ENCODE measurements at places on chromosomes 5 and 9.

GRCh38 chr5:68740226-68740910, 353.4 kb upstream of the SLC30A5 start:
- no peak for DNase-seq

DNA sequence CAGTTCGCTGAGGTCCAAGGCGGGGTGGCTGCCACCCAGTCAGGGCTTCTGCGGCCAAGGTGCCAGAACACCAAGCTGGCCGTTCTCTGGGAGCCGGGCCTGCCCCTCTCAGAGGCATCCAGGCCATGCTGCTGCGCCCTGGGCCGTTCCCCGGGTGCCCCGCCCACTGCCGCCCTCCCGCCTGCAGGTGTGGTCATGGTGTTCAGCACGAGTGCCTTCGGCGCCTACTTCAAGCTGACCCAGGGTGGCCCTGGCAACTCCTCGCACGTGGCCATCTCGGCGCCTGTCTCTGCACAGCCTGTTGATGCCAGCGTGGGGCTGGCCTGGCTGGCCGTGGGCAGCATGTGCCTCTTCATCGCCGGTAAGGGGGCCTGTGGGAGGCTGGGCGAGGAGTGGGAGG, 7.7 kb downstream of the SLC2A8 start:
- DNase-seq: no peak

DNA sequence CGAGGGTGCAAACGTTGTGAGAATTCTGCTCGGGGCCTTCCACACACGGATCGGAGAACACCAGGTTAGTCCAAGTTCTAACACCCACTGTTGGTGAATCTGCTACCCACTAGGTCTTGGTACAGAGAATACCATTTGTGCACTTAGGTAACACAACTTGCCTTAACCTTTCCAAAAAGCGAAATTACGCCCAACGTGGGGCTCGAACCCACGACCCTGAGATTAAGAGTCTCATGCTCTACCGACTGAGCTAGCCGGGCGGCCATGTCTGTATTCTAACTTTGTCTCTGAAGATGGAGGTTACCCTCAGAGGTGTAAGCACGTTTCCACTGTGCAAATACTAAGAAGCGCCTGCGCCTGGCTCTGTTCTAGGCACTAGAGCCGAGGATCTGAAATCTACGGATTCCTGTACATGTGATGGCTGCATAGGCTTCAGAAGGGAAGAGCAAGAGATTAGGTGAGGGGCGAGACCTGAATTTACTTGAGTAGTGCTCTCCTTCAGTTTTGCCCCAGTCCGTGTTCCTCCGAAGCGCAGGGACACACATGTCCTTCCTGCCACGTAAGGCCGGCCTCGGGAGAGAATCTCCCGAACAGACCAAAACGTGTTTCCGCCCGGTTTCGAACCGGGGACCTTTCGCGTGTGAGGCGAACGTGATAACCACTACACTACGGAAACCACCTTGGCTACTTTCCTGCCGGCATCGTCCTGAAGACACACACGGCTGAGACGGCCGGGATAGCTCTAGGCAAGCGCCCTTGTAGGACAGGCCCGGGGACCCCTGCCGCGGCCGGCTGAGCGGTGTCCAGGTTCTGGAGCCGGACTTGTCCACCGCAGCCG, 1.1 kb upstream of the TRIM41 start:
- DNase-seq: no peak

GRCh38 chr5:145776886-145777285, 58.3 kb downstream of the PRELID2 start:
- DNase-seq: no peak

Measured in COR-L47 (cell line).